Foreskin melanocyte (primary cell): ENCODE measurements at places on chromosomes 5 and 9.

- no peak for DNase-seq
These were observed 202.4 kb downstream of the GLIS3 start for GRCh38 chr9:4097515-4097914.

DNA sequence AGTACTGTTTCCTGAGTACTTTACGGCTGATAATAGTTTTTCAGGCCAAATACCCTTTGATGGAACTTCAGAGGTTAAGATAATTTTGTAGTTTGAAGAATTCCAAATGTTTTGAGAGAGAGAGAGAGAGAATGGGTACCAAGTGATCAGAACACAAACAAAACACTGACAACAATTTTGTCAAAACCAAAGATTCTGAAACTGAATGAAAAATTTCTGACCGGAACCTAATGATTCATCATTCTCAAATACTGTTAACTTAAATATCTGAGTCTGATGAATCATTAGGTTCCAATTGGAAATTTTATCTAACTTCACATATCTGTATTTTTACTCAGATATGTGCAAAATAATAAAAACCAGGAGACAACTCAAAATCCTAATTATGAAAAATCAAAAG is 4.0 kb downstream of the LMBRD2 start:
- no peak for DNase-seq

DNA sequence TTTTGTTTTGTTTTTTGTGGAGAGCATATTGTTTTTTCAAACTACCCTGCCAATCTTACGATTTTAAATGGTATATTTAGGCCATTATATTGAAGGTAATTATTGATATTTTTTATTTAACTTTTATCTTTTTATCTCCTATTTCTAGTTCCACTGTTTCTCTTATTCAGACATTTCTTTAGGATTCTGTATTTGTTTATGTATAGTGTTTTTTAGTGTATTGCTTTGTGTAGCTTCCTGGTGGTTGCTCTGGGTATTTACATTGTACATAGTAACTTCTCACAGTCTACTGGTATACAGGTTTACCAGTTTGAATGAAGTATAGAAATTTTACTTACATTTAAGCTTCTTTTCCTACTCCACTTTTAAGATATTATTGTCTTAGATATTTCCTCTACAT is 63.2 kb downstream of the ERCC6L2 start:
- DNase-seq, result no peak

- no peak for DNase-seq
These were observed 287.1 kb upstream of the CDH9 start for GRCh38 chr5:27325513-27325912.

DNA sequence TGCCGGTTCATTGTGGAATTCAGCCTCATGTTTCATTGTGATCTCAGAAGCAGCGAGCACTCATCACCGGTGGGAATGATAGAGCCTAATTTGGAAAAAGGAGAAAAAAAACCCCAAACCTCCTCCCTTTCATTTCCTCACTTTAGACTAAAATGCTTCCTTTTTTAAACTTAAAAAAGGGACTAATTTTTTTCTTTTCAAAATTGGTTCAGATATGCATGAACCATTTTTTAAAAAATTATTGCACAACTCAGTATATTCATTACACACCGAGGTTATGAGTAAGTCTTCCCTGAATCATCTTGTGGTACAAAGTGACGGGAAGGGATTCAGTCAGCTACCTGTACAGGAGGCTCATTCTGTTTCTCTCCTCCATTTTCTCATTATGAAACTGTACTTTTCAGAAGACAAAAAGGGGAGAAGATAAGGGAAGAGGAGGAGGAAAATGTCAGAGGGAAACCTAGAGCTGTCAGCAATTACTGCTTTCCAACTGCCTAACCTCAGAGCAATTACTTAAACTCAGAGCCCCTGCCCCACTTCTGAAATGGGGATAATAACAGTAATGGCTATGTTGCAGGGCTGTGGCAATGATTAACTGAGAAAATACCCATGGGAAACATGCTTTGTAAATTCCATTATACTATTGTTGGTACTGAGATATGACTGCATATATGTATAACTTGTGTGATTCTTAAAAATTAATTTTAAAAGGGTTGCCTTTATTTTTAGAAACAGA is 24.0 kb downstream of the GALNT10 start:
- DNase-seq, result no peak

DNA sequence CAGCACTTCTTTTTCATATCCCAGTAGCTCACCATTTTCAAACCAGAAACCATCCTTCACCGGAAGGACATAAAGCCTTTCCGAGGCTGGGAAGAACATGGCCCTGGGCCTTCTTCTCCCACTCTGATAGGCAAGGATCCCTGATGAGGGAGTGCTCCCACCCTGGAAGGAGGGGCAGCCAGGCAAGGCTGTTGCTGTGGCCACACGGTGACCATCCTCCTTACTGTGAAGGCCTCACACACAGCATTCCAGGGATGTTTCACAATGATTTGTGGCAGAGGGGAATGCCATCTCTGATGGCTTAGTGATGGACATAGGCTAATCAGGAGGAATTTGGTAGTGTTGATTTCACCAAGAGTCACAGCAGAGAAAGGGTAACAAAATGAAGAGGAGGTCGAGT is 130.7 kb downstream of the ADAMTS12 start:
- DNase-seq, result no peak

DNA sequence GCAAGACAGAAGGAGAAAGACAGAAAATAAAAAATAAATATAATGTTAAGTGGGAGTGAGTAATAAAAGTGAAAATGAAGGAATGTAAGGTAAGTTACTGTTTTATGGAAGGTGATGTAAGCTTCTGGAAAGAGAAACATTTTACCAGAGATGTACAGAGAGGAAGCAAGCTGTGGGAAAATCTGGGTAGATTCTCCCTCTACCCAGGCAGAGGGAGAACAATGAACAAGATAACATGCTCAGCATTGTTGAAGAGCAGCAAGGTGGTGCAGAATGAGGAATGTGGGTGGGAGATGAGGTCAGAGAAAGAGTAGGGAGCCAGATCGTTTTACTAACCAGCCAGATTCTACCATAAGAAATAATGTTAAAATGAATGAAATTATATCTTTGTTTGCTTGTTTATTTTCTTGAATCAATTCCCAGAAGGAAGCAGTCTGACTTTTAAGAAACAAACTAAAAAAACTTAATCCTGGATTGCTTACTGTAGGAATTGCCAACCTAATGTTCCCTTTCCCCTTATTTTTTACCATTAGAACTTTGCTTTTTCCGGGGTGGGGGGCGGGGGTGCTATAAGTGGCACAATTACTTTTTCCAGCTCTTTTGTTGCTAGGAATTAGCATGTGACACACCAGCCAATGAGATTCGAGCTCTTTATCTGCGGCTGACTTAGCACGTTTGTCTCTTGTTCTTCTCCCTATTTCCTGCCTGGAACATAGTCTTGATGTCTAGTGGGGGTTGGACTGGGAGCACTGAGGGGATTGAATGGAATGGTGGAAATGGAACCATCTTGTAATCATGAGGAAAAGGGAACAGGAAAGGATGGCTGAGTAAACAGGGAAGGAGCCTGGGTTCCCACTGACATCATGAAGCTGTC is 356.7 kb downstream of the TMEM167A start:
- no peak for DNase-seq

DNA sequence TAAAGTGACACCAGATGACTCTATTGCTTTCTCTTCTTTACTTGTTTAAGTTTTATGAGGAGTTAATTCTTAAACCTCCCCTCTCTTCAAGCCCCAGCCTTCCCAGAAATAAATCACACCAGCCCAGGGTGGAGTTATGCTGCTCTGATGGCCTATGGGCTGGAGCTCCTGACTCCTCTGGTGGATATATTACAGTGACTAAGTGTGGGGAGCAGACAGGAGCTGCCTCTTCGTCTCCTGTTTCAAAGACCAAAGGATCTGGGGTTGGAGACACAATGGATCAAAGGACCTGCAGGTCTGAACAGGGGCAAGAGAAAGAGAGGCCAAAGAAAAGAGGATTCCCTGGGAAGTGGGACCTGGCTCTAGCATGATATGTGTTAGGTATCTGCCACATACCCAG is 312.0 kb upstream of the MSX2 start:
- DNase-seq, result no peak

DNA sequence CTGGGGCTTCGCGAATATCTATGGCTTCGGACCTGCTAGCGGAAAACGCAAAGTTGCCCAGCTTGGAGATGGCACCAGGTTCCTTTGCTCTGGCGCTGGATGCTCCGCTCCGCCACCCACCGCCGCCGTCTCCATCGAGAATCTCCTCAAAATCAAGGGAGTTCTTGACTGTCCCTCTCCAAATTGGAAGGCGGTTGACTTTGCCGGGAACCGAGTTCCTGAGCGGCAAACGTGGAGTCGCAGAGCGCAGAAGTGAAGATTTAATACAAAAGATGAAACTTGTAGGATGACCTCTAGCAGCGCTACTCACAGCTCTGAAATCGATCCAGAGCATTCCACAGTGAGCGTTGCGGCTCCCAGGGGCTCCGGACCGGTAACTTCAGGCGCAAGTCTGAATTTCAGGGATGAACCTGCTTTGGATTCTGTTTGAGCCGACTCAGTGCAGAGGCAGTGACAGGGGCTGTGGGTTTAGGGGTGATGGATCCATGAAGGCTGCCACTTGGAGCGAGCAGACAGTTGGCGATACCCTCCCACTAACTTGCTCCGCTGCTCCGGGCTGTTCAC is 1641.5 kb upstream of the C9orf72 start:
- no peak for DNase-seq

- DNase-seq, result no peak
These were observed 153.7 kb upstream of the GPR151 start for GRCh38 chr5:146669656-146670055.

DNA sequence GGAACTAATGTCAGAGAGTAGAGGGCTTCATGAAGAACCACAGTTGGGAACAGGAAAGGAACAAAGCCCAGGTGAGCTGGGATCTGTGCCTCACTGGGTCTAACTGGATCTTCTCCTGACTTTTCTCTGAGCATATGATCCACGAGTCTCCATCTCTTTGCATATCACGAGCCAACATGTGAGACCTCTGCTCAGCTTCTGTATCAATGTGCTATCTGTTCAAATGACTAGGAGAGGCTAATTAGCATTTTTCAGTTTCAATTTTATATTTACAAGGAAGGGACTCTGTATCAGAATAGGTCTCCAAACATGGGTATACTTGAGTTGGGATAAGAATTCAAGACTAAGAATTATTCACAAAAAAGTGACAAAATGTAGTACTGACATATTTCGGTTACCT is 73.8 kb upstream of the SGCD start:
- peak; percentile 82 for DNase-seq

DNA sequence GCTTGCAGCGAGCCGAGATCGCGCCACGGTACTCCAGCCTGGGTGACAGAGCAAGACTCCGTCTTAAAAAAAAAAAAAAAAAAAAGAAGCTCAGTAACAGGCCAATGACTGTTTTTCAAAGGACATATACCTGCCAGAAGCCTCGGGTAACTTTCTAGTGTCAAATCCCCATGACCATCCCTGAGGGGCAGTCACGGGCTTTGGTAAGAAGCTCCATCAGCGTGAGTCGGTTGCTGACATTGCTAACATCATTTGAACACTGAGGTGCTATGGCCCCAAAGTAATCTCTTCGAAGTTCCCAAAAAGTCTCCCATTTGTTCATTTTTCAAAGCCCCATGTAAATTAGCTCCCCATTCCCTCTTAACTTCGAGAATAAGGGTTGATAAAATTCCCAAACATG is 11.6 kb downstream of the NAIP start:
- DNase-seq, result no peak

- no peak for DNase-seq
These were observed 69.7 kb downstream of the GPBP1 start for GRCh38 chr5:57243286-57244137.
